ENCODE measurements at places on chromosomes 7 and 10. TPM values are rescaled to one million over a fixed set of nuclear protein-coding genes. Genes with fewer than 3 reads are reported as not detected.

- DNase-seq = no peak
Observed at GRCh38 chr7:108071551-108071950, 58.6 kb downstream of the LAMB4 start.

GRCh38 chr7:118153551-118154177 lies 30.3 kb upstream of the LSM8 start:
- DNase-seq = no peak

DNA sequence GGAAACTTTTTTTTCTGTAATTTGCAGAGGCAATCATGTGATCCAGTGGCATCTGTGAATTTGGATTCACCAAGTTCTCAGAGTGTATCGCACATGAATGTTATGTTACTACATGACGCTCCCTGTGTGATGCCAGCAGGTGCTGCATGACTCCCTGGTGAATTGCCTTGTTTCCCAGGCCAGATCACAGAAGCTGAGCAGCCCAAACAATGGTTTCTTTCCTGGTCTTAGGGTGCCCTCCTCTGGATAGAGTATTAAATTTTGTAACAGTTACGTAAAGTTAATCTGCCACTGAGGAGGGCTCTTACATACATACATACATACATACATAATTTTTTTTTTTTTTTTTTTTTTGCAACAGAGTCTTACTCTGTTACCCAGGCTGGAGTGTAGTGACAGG lies 3.6 kb downstream of the ZSCAN21 start:
- DNase-seq = peak; percentile 67

GRCh38 chr10:72875250-72876055 lies 18.1 kb upstream of the OIT3 start:
- DNase-seq = no peak

- no peak for DNase-seq
Observed at GRCh38 chr10:3499120-3499519, 285.9 kb downstream of the KLF6 start.

DNA sequence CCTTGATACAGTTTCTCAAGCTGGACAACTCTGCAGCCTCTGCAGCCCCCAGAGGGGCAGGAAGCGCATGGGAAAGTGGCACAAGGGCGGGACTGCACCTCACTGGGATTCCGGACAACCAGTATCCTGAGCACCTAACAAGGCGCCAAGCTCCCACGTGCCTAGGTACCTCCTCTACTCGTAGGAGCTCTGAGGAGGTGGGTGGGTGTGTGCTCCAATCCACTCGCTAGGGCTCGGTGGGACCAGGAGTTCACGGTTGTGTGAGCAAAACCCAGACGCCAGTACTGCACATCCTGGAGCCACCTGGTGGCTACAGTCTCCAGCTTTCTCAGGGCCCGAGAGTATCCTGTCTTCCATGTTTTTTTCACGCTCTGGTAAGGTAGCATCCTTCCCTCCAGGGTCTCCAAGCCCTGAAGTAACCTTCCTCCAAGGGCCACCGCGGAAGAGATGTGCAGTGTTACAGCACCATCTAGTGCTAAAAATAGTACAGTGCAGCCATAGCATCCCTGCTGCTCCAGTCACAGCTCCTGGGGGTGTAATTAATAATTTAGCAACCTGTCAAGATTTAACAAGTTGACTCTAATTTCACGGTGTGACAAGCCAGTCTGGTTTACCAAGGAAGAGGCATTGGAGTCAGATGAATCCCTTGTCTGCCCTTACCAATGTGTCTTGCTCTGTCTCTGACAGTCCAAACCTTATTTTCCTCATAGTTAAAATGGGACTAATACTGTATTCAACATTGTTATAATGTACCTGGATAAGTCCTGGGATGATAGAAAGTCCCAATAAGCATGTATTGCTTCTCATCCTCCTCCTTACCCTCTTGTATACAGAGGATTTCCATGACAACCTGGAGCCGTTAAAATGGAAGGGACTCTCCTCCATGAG lies 70.4 kb downstream of the HERPUD2 start:
- DNase-seq = no peak

DNA sequence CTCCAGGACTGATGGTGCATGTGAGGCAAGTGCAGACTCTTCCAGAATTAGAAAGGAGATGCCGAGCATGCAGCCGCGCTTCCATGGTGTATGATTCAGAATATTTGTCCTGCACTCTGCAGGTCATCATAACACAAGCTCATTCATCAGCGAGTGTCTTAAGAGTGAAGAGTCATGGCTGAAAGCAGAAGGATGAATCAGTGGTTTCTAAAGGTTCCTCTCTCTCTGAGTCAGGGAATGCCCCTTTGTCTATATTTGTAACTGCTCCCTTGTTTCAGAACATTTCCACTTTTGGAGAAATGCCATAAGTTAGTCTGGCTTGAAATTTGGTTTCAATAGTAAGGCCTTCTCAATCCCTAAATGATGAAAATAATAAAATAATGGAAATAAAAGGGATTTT lies 52.3 kb downstream of the HECW1 start:
- DNase-seq = no peak

ENTPD1 gene
- 6.0 TPM for total RNA-seq

PRTFDC1 gene
- total RNA-seq = 2.5 TPM

SH2D4B gene
- not detected for total RNA-seq

LSM8 gene
- total RNA-seq = 14.1 TPM

Data from pancreas (tissue), 10 donors.